ENCODE measurements at places on chromosomes 7 and 10. TPM values are rescaled to one million over a fixed set of nuclear protein-coding genes. Genes with fewer than 3 reads are reported as not detected.

The GTF2IRD1 gene
- total RNA-seq: 10.7 TPM

The RBP3 gene
- not detected for total RNA-seq

The CREB3L2 gene
- 78.4 TPM for total RNA-seq

The ANXA8 gene
- not detected for total RNA-seq

The FFAR4 gene
- 1.7 TPM for total RNA-seq

The VAX1 gene
- not detected for total RNA-seq

The NYAP1 gene
- total RNA-seq: 0.22 TPM

The RADIL gene
- total RNA-seq: 7.7 TPM

The PON3 gene
- total RNA-seq: 6.0 TPM

The NAT16 gene
- not detected for total RNA-seq

The NUDT13 gene
- 2.1 TPM for total RNA-seq

The PDE1C gene
- 2.9 TPM for total RNA-seq

The C10orf143 gene
- 1.1 TPM for total RNA-seq

The TAS2R41 gene
- not detected for total RNA-seq

The NPFFR1 gene
- not detected for total RNA-seq

The ELN gene
- total RNA-seq: 224 TPM

The ACBD7 gene
- 0.85 TPM for total RNA-seq

The CCL24 gene
- total RNA-seq: 2.2 TPM
